Cardiac muscle cell (in vitro differentiated cells and primary cell): ENCODE measurements at places on chromosomes 16 and 17.

GRCh38 chr16:27106305-27106704, 39.6 kb downstream of the C16orf82 start:
- no peak for DNase-seq

- no peak for DNase-seq
Observed at GRCh38 chr16:11149011-11149616, 106.9 kb downstream of the SOCS1 start.

GRCh38 chr17:29347831-29348629, 42.1 kb upstream of the TAOK1 start:
- DNase-seq: no peak

- no peak for DNase-seq
Observed at GRCh38 chr16:4703906-4704305, 10.5 kb downstream of the NUDT16L1 start.

DNA sequence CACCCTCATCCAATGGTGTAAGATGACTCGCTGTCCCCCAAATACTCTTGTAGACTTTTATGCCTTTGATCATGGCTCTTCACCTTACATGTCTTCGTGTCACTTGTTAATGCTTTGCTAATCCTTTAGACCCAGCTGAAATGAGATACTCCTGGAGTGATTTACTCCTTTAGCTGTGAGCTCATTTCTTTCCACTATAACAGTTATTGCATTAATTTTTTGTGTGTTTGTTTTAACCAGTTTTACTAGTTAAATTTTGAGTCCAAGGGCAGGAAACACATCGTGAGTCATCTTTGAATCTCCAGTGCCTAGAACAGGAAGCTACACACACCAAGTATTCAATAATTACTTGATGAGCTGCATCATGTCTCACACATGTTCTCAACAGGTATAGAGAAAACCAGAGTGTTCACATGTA, 6.5 kb upstream of the CTCF start:
- no peak for DNase-seq
